ENCODE measurements at places on chromosomes 1 and 21. TPM values are rescaled to one million over a fixed set of nuclear protein-coding genes. Genes with fewer than 3 reads are reported as not detected.

- no peak for DNase-seq
Measured at GRCh38 chr1:35923791-35924221, 7.1 kb upstream of the AGO3 start.

- DNase-seq = no peak
Measured at GRCh38 chr1:11535316-11535715, 56.4 kb downstream of the DISP3 start.

DNA sequence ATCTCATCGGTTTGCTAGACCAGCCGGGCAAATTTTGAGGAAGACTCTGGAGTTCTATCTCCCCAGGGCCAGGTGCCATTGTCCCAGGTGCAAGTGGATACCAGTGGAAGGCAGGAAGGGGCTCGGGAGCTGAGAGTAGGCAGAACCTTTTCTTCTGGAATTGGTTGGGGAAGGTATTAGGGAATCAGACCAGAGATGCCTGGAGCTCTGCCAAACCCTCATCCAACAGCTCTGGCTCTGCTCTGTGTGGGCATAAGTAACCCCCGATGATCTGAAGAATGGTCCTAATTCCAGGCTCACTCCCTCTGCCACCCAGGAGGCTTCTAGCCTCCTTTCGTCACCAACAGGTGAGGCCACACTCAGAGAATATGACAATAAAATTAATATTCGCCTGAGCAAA lies 69.9 kb downstream of the PGBD5 start:
- no peak for DNase-seq

DNA sequence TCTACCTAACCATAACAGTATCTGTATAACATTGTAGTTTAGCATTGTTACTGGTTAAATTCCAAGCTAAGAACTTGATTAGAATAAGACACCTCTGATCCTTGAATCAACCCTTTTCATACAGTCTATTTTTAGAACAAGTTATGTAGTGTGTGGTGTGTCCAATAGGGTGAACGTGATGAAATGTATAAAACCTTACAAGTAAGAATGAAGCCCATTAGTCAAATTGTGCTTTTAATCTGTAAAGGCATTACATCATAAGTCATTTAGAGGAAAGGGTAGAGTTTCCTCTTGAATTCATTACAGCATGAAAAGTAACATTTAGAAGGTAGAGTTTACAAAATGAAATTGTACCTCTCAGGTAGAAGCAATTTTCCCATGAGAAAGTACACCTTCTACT lies 479.2 kb downstream of the LTN1 start:
- no peak for DNase-seq

- peak; percentile 42 for DNase-seq
Measured at GRCh38 chr1:163171826-163172225, 30.9 kb downstream of the RGS5 start.

- DNase-seq = no peak
Measured at GRCh38 chr1:39368045-39368444, 123.4 kb upstream of the BMP8A start.

GRCh38 chr1:232766241-232766890 lies 38.9 kb upstream of the MAP10 start:
- no peak for DNase-seq

DNA sequence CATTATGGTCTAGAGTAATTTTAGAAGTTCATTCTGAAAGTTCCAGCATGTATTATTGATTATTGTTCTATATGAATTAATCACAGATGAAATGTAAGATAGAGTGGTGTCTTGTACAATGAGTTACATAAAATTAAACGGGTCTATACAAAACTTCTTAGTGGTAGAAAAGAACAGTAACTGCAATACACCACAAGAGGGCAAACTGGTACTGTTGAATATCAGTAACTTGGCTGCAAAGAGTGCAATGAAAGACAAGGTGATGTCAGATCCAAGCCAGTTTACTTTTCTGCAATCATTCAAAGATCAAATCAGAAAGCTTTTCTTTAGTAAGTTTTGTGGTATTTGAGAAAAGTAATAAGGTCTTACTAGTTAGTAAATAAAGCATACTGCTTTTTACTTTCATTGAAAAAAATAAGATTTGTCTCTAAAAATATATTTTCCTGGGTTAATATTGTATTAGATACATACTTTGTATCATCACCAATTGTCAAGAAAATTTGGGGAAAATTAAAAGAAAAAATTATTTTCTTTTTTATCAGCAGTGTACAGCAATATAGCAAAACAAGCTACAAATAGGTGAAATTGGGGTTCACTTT lies 66.4 kb upstream of the BTG3 start:
- DNase-seq = peak; percentile 64

GRCh38 chr1:59282951-59283350 lies 13.9 kb upstream of the FGGY start:
- DNase-seq = no peak

DNA sequence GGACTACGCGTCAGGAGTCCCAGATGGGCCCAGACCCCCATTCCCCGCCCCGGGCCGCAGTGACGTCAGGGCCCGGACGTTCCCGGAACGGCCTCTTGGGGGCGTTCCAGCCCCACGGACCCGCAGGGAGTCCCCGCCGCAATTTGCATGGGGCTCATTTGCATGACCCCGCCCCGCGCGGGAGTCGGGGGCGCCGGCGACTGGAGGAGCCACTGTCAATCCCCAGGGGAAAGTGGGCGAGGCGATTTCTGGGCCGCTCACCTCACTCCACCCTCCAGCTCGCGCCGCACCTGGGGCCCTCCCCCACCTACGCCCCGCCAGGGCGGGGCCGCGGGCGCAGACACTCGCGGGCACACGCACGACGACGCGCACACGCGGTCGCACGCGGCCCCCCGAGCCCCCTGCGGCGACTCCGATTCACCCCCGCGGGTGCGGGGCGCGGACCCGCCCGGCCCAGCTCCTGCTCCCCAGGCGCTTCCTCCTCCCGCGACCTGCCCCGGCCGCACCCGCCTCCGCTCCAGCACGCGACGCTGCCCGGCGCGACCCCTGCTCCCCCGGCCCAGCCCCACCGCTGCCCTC lies 13.2 kb downstream of the AGRN start:
- peak; percentile 74 for DNase-seq

- DNase-seq = peak; percentile 30
Measured at GRCh38 chr1:74363220-74363619, 128.0 kb downstream of the TNNI3K start.

DNA sequence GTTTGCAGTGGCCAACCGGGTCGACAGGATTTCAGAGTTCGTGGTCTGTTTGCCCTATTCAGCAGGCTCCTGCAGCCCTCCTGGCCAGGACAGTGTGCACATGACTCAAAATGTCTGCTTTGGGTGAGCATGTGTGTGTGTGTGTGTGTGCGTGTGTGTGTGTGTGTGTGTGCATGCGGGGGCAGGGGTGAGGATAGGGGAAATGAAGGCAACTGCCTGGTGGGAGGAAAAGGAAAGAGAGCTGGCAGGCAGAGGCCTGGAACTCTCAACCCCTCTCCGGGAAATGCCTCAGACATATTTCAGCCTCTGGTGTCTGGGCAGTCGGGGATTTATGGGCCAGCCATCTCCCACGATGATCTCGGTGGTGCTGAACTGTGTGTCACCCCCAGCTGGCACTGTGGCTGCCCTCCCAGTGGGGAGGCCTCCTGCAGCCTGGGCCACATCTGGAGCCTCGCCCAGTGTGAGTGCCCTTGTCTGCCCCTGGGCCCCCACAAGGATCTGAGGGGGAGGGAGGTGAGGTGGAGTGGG lies 15.2 kb downstream of the CDCP2 start:
- DNase-seq = peak; percentile 70

DNA sequence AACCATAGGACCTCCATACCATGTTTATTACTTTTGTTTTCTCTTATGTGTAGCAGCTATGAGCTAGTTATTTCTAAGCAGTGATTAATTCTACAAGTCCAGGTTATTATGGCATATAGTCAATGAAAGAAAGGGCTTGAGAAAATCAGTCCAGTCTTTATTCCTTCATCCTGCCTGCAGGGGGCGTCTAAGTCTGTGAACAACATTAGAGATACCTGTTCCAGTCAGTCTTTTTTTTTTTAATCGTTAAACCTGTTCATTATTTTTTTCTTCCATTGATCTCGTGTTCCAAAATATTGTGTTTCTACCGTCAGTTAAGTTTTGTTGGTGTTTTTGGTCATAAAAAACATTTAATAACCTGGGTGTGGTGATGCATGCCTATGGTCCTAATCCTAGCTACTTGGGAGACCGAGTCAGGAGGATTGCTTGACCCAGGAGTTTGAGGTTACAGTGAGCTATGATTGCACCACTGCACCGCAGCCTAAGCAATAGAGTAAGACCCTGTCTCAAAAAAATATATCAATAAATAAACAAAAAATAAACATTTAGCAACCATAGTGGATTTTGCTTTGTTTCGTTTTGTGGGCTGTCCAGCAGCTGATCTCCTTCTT lies 29.4 kb upstream of the CD2 start:
- DNase-seq = peak; percentile 73

DNA sequence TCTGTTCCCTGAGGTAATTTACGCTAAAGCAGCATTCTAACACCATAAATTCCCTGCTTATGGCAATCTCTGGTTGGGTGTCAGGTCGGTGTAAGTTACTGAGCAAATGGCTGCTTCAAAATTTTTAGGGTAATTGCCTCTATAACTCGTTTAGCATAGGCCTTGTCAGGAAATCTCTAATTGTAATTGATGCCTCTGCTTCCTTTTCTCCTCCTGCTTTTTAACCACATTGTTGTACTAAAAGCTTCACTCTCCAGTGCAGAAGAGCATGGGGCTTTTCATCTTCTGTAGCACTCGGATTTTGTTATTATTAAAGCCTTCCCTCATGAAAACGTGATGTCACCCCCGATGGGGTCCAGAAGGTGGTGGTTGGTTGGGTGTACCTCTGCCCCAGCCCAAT lies 141.6 kb upstream of the NBPF11 start:
- no peak for DNase-seq

GRCh38 chr1:91804546-91805023 lies 81.4 kb downstream of the TGFBR3 start:
- no peak for DNase-seq

DNA sequence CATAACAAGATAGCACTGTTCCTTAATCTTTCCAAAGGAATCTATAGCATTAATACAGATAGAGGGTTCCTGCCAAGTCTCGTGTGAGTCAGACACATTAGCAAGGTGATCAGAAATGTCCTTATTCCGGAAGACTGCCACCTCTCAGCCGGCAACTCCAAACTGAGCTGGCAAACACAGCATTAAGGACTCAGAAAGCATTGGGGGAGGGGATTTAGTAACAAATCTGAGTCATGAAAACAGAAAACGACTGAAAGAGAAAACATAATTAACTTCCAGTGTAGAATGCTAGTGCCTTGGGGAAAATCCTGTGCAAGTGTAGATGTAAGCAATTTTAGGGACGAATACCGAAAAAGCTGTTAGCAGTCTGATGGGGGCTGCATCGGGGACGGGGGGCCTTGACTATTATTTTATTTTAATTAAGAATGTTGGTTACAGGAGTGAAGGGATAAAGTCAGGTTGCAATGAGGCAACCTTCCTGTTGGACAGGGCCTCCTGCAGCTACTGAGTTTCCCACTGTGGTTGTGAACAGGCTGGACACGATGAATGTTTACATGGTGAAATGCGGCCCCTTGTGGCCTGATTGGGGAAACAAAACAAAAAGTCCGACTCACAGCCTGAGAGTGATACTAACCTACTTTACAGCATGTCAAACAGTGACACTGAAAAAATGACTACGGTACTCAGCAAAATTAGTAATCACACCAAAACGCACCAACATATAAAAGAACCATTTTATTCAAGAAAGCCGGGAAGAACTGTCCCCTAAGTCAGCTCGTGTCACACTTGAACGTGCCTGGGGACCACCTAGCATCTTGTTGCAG lies 20.7 kb downstream of the MIS18A start:
- peak; percentile 88 for DNase-seq

- no peak for DNase-seq
Measured at GRCh38 chr21:14982336-14982735, 82.5 kb downstream of the NRIP1 start.

- DNase-seq = peak; percentile 80
Measured at GRCh38 chr1:230797942-230798365, 50.8 kb downstream of the CAPN9 start.

- peak; percentile 35 for DNase-seq
Measured at GRCh38 chr21:39079617-39080016, 103.6 kb downstream of the PSMG1 start.

- no peak for DNase-seq
Measured at GRCh38 chr1:178121883-178122282, 28.0 kb downstream of the RASAL2 start.

GRCh38 chr1:112818990-112819689 lies 104.0 kb upstream of the PPM1J start:
- DNase-seq = peak; percentile 78

DNA sequence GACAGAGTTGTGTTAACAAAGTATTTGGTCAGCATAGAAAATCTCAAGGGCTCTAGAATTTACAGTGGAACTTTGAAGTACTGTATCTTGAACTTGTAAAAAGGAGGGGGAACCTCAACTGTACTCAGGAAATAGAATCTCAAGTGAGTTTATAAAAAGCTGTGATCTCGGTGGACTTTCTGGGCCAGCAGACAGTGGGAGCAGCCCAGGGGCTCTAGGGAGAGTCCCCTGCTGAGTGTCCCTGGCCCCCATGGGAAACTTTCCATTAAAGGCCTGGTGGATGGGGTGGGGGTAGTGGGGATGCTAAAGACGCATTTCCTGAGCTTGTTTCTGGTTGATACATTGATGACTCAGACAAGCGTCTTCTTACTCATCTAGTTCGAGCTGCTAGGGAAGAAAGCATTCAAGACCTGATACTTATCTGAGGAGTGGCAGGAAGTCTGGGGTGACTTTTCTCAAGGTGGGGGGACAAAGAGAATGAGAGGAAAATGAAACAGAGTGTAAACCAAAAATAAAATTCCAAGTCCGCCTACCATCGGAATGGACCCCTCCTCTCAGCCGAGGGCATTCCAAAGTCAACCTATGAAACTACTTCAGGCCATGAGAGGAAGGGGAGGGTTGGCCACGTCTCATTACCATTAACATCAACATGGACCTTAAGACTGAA lies 65.5 kb downstream of the NID1 start:
- peak; percentile 30 for DNase-seq

DNA sequence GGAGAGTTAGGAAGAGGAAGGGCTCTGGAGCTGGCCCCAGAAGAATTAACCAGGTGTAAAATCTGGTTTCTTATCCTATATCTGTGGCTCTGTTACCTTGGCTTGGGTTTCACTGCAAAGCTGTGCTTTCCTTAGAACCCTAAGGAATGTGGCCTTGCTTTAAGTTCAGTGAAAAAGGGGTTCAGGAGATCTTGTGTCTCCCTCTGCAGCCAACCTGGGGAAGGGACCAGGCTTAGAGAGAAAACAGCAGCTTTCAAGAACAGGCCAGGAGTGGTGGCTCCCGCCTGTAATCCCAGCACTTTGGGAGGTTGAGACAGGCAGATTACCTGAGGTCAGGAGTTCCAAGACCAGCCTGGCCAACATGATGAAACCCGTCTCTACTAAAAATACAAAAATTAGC lies 16.1 kb upstream of the MYCL start:
- no peak for DNase-seq

GRCh38 chr1:80048716-80049115 lies 1042.2 kb upstream of the ADGRL4 start:
- no peak for DNase-seq

GRCh38 chr1:232542633-232543593 lies 87.0 kb downstream of the SIPA1L2 start:
- DNase-seq = peak; percentile 40

ALX3 gene
- 0.48 TPM for total RNA-seq

IQGAP3 gene
- total RNA-seq = 4.6 TPM

TTC39A gene
- 4.6 TPM for total RNA-seq

C8B gene
- not detected for total RNA-seq

PGBD5 gene
- 1.7 TPM for total RNA-seq

KDF1 gene
- 3.1 TPM for total RNA-seq

CDC42 gene
- 412 TPM for total RNA-seq

FAM229A gene
- total RNA-seq = 1.7 TPM

CELA3B gene
- not detected for total RNA-seq

HPCAL4 gene
- 1.4 TPM for total RNA-seq

OLFM3 gene
- total RNA-seq = 5.1 TPM

FAM177B gene
- not detected for total RNA-seq

B3GALT2 gene
- total RNA-seq = 11.1 TPM

Data from umbilical cord (tissue), 2 donors.